Mesenchymal stem cell (in vitro differentiated cells and primary cell): ENCODE measurements at places on chromosomes 16 and 17.

GRCh38 chr17:14514973-14515372 is 214.1 kb downstream of the HS3ST3B1 start:
- peak; percentile 40 for DNase-seq

DNA sequence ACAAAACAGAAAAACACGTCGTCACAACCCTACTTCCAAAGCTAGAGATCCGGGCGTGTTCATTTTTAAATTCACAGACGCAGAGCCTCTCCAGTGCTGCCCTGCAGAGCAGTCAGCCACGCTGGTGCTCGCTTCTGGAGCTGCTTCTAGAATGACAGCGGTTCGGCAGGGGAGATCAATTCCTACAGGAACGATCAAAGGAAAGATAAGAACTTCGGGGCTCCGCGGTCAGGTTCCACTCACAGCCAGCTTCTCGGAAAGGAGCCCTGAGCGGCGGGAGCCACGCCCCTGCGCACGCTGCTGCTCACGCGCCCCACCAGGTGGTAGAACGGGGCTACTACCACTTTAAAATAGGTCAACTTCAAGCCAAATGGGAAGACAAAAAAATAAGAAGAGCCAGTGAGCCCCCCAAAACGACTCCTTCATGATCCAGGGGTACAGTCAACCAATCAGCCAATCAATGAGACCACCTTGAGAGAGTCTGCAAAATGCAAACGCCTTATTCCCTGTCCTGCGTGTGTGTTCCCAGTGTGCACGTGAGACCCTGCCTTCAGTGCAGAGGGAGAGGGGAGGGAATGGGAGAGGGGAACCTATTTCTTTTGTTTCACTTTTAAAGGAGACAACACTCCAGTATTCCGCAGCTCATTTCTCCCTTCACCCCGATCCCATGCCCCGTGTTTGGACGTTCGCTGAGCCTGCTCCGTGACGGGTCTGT is 209.7 kb downstream of the RBFOX3 start:
- DNase-seq = peak; percentile 46

DNA sequence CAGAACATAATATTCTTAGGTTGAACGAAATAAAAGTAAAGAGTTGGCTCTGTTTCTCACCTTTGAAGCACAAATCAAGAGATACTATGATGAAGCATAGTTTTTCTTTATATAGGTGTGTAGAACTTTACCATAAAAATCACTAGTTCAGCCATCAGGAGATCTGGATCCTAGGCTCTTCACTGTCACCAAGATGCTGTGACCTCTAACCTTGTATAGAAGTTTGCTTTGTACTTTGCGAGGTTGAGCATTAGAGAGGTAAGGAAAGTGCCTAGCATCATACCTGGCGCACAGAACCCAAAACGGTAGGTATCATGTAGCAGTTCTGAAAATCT is 553 bp upstream of the CDC6 start:
- no peak for DNase-seq

DNA sequence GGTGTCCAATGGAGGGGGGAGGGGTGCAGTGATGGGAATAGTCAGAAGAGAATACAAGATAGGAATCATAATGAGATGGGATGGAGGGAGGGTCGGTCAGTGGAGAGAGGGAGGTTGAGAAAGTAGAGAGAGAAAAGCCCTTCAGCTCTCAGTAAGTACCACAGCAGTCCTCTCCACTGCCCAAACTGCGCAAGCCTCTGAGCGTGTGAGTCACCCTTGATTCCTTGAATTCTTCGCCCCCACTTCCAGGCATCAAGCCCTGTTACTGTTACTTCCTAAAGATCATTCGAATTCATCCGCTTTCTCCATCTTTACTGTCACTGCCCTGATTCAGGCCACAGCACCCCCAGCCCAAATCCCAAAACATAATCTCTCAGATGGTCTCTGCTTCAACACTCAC is 2.5 kb downstream of the GUCY2D start:
- peak; percentile 33 for DNase-seq

- DNase-seq = no peak
Observed at GRCh38 chr17:80621997-80622357, 77.3 kb downstream of the RPTOR start.

- no peak for DNase-seq
Observed at GRCh38 chr17:77746896-77747554, 211.5 kb upstream of the TNRC6C start.

DNA sequence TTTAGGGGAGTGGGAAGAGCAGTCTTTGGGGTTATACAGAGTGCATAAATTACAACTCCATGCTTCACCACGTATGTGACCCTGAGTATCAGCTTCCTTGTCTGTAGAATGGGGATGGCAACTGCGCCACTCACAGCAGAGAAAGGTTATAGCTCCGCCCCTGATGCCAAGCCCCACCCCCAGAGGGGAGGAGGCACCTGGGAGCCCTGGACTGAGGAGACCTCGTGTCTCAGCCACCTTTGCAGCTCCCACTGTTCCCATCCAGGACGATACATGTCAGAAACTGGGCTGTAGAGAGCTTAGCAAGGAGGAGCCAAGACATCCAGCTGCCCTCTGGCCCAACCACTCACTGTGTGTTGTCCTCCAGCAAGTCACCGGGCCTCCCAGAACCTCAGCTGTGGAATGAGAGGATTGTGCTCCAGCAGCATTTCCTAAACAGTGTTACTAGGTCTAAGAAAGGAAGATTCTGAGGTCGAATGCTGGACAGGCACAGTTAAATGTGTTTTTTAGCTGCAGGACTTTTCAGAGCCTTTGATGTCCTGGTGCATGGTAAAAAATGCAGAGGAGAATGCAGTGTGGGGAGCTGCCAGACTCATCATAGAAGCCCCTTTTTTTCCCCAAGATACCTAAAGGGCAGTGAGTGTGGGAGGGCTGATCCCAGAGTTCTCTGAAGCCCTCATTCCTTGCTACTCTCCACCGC is 49.4 kb downstream of the BEAN1 start:
- peak; percentile 1 for DNase-seq

GRCh38 chr16:11562411-11562810 is 24.3 kb downstream of the LITAF start:
- DNase-seq = no peak

- DNase-seq = no peak
Observed at GRCh38 chr16:49333259-49333597, 40.4 kb upstream of the C16orf78 start.

DNA sequence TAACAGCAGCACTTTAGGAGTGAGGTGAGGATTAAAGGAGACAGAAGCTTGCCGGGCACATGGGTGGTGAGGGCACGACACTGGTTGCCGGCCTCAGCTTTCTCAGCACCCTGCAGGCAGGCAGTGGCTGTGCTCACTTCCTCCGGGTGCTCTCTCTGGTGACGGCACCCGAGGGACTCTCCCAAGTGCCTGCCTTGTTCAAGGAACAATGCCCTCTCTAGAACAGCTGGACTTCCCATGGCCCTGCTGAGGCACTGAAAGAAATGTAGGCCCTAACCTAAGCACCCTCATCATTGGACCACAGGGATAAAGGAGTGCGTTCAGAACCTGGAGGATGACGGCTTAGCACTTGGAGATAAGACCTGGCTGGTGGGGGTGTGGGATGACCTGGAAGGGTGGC is 72.7 kb downstream of the N4BP1 start:
- DNase-seq = no peak

DNA sequence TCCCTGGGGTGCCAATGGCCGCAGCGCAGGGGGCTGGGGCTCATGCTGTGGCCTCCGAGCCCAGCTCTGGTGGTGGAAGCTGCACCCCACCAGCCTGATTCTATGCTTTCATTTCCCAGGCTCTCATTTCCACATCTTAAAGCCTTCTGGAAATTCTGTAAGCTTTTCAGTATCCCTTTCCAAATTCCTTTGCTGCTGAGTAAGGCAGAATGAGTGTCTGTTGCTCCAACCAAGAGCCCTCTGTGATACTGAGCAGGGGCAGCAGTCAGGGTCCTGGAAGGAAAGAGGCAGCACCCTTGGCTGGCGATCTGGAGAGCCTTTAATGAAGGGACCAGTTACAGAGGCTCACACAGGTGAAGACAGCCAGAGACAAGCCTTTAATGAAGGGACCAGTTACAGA is 79.5 kb upstream of the FOXF1 start:
- DNase-seq = peak; percentile 44

DNA sequence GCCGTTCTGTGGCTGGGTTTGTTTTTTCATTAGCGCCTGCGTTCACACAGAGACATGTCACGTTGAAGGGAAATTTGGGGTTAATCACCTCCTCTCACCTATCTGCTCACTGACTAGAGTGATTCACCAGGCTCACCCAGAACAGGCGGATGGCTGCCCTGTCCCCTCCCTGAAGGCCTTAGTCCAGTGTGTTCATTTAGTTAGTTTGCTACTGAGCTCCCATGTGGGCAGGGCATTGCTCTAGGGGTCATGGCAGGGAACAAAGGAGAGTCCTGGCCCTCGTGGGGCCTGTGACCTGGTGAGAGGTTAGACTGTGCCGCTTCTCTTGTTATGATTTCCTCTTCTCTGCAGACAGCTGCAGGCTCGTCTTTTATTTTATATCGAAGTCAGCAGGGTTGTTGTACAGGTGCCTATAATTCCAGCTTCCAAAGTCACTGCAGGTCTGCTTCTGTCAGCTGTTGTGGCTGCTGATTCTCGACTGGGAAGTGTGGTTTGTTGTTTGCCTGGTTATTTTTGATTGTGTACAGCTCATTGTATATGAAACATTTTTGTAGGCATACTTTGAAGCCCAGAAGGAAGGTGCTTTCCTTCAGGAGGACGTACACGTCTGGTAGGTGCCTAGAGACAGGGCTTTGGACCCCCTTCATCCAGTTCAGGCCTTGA is 73.4 kb upstream of the GSE1 start:
- no peak for DNase-seq

DNA sequence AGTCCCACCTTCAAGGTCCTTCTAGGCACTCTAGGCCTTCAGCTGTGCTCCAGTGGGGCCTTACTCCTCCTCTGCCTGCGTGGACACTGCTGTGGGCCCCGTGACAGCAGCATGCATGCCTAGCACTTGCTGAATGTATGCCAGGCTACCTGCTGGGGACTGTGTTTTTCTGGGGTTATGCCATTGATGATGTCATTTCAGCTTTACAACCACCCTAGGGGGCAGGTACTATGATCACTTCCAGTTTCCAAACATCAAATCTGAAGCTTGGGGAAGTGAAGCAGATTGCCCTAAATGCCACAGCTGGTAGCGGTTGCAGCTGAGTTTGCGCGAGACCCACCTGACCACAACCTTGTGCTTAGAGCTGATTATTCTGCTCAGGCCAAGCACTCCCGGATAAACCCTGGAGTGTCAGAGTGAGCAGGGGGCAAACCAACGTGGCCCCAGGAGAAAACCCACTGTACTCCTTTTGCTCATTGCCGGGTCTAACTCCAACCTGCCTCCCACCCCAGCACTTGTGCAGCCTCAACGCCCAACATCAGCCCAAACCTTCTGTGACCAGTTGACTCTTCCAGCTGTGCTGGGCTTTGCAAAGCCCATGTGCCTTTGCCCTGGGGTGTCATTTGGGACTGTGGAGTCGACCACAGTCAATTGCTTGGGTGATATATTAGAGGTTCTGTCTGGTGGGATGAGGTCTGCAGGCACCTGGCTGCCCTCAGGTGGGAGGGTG is 168.4 kb downstream of the ENGASE start:
- no peak for DNase-seq

GRCh38 chr16:30087181-30087898 is 4.4 kb downstream of the TBX6 start:
- DNase-seq = no peak

GRCh38 chr17:67063141-67063540 is 18.8 kb downstream of the CACNG1 start:
- no peak for DNase-seq

- no peak for DNase-seq
Observed at GRCh38 chr16:77539421-77540034, 104.7 kb upstream of the ADAMTS18 start.

GRCh38 chr17:68184141-68184571 is 63.7 kb upstream of the AMZ2 start:
- no peak for DNase-seq

- DNase-seq = no peak
Observed at GRCh38 chr17:34126965-34127364, 128.1 kb upstream of the CCL2 start.

- DNase-seq = no peak
Observed at GRCh38 chr17:68446626-68447041, 10.7 kb downstream of the WIPI1 start.
